ENCODE measurements at places on chromosomes 3 and 15. TPM values are rescaled to one million over a fixed set of nuclear protein-coding genes. Genes with fewer than 3 reads are reported as not detected.
A peak's percentile ranks its signal among the peaks of the same experiment; 100 is the strongest.

GRCh38 chr3:55605443-55606236 lies 118.5 kb upstream of the WNT5A start:
- H3K36me3 ChIP-seq: no peaks in the 10 kb centered on the region
- no peak overlapping the region for H3K4me3 ChIP-seq
- no peaks in the 10 kb centered on the region for H3K27me3 ChIP-seq
- DNase-seq: no peak

DNA sequence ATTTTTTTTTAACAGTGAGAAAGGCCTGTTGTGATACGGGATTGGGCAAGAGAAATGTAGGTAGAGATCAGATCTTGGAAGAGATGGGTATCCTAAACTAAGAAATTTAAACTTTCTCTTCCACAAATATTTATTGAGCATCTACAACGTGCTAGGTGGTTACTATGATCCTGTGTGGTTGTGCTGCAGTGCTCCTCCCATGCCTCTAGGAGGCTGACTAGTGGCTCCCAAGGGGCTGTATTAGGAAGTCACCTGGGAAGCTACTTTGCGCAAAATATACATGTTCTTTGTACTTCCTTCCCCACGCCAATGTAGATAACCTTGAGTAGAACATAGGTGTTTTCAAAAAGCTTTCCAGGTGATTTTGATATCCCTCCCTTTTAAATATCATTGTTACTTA lies 27.2 kb downstream of the USP3 start:
- no peak overlapping the region for H3K27ac ChIP-seq
- H3K36me3 ChIP-seq: no peaks in the 10 kb centered on the region
- H3K27me3 ChIP-seq: no peaks in the 10 kb centered on the region
- no peaks in the 10 kb centered on the region for H3K4me1 ChIP-seq
- no peak for DNase-seq
- no peak overlapping the region for H3K4me3 ChIP-seq

Gene GOLGA6D
- total RNA-seq: not detected

Gene ARHGEF26
- total RNA-seq: 12.0 TPM

GRCh38 chr3:190491533-190492054 lies 22.3 kb upstream of the IL1RAP start:
- no peak overlapping the region for H3K4me3 ChIP-seq
- no peak for DNase-seq
- H3K27ac ChIP-seq: no peak overlapping the region

Gene CHRNB4
- not detected for total RNA-seq

- H3K4me3 ChIP-seq: no peak overlapping the region
- H3K27me3 ChIP-seq: no peaks in the 10 kb centered on the region
- peaks cover 24% of the 10 kb centered on the region for H3K4me1 ChIP-seq
- peak; percentile 85 for DNase-seq
- no peaks in the 10 kb centered on the region for H3K36me3 ChIP-seq
- peak overlapping the region; percentile 26 for H3K27ac ChIP-seq
Observed at GRCh38 chr3:138774529-138775253, 60.0 kb downstream of the PIK3CB start.

GRCh38 chr3:14175383-14176037 lies 2.9 kb downstream of the XPC start:
- peaks cover 25% of the 10 kb centered on the region for H3K4me1 ChIP-seq
- DNase-seq: no peak
- no peaks in the 10 kb centered on the region for H3K27me3 ChIP-seq
- no peak overlapping the region for H3K27ac ChIP-seq
- H3K4me3 ChIP-seq: no peak overlapping the region

GRCh38 chr3:36408146-36408545 lies 27.8 kb downstream of the STAC start:
- DNase-seq: no peak
- H3K4me1 ChIP-seq: no peaks in the 10 kb centered on the region
- H3K4me3 ChIP-seq: no peak overlapping the region

Gene ZNF501
- 4.4 TPM for total RNA-seq

DNA sequence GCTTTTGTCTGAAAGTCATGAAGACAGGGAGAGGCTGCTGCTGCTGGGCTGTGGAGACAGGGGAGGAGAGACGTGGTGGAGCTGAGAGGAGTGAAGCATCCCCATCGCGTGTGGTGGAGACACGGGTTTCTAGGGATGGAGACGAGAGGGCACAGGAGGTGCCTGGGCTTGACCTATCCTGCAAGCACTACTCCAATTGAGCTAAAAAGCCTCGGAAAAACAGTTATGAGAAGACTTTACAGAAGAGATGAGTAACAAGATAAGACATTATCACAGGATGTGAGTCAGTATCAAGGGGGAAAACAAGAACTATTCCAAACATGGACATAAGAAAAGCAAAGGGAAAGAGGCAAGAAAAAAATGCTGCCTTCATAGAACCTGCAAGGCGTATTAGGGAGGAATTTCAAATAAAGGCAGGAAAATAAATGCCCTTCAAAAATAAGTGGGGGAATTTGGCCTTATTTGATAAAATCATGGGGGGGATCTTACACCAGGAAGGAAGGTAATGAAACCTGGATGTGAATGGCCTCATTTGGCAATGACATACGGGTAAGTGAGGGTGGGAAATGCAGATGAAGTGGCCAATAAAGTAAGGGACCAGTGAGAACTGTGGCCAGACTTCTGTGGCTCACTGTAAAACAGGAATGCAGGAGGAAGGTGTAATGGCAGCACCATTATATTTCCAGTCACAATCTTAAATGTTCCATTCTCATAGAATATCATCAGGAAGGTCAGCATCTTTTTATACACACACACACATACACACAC lies 97.9 kb downstream of the PLD1 start:
- no peak overlapping the region for H3K4me3 ChIP-seq
- no peaks in the 10 kb centered on the region for H3K36me3 ChIP-seq
- peak; percentile 33 for DNase-seq
- no peaks in the 10 kb centered on the region for H3K27me3 ChIP-seq

- no peak for DNase-seq
- no peak overlapping the region for H3K27ac ChIP-seq
- H3K36me3 ChIP-seq: no peaks in the 10 kb centered on the region
- H3K27me3 ChIP-seq: no peaks in the 10 kb centered on the region
- H3K4me1 ChIP-seq: no peaks in the 10 kb centered on the region
- H3K4me3 ChIP-seq: no peak overlapping the region
Observed at GRCh38 chr3:74121761-74122160, 492.7 kb downstream of the CNTN3 start.

- no peak overlapping the region for H3K4me3 ChIP-seq
- peak overlapping the region; percentile 51 for H3K27ac ChIP-seq
- H3K4me1 ChIP-seq: peaks cover 79% of the 10 kb centered on the region
- peak; percentile 90 for DNase-seq
- peaks cover 98% of the 10 kb centered on the region for H3K36me3 ChIP-seq
- no peaks in the 10 kb centered on the region for H3K27me3 ChIP-seq
Observed at GRCh38 chr15:63052961-63053698, 10.6 kb downstream of the TPM1 start.

Gene DAZL
- not detected for total RNA-seq

GRCh38 chr15:92937901-92938300 lies 37.8 kb downstream of the CHD2 start:
- H3K4me3 ChIP-seq: no peak overlapping the region
- no peaks in the 10 kb centered on the region for H3K4me1 ChIP-seq
- DNase-seq: no peak
- H3K27me3 ChIP-seq: no peaks in the 10 kb centered on the region
